ENCODE measurements at places on chromosomes 2 and 18.
A peak's percentile ranks its signal among the peaks of the same experiment; 100 is the strongest.

DNA sequence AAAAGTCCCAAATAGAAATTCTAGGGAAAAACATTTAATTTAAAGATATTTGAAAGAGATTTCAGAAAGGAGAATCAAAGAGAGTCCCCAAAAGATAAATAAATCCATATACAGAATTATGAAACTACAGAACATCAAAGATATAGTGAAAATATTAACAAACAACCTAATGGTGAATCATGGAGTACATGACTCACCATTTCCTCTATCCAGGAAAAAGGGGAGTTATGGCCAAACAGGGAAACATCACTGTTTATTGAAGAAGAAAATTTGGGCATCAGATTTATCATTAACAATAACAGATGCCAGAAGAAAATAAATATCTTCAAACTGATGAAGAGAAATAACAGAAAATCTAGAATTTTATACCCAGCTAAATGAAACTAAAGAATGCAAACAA lies 448.3 kb downstream of the CDH2 start:
- no peak for DNase-seq

GRCh38 chr2:165239230-165239629 lies at the start of gene SCN2A:
Gene SCN2A (plus strand): TSS chr2:165239414. CDS start chr2:165295824, 56,410 bp downstream.
- peak; percentile 67 for DNase-seq

DNA sequence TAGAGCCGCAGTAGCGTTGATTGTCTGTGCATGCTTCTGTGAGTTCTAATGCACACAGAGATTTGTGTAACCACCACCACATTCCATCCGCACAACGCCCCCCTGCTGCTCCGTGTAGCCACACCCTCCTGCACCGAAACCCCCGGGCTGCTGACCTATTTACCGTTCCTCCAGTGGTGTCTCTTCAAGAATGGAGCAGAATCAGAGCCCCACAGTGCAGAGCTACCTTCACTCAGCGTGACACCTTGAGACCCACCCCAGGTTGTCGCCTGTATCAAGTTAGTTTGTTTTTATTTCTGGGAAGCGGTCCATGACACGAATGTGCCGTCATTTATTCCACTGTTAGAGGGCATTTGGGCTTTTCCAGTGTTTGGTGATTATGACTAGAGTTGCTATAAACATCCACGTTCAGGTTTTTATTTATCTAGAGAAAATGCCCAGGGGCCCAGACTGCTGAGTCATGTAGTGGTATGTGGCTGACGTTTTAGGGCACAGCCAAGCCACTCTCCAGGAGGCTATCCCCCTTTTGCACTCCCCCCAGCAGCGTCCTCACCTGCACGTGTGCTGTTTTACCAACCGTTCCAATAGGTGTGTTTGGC lies 266.8 kb downstream of the NDUFA10 start:
- no peak for DNase-seq

- DNase-seq, result no peak
These were observed 221.1 kb downstream of the ANAPC1 start for GRCh38 chr2:111662771-111663470.

DNA sequence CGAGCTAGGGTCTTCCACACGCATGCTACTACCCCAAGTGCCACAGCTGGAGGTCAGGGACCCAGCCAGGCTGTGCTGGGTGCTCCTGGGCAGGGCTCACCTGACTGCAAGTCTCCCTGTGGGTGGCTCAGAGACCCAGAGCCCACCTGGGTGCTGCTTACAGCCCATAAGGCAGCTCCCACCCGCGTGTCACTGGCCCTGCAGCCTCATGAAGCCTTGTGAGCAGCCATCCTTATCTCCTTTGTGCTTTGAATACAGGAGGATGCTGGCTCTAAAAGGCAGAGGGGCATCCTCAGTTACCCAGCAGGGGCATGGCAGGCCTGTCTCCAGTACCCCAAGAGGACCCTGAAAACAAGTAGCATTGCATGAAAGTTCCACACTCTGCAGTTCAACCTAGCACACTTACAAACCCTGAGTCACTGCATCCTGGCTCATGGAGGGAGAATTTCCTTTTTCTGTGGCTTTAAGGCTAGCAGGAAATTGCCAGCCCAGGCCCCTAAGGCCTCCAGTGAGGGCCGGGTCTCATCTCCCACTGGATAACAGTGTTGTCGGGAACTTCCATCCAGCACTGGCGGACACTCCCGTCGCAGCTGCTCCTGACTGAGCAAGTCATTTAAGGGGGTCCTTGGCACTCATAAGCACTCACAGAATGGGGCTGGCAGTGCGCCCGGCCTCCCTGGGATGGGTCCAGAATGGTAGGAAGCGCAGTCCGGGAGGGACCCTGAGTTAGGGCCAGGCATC lies 137.1 kb downstream of the RPIA start:
- DNase-seq, result no peak

GRCh38 chr2:235168174-235168979 lies 216.6 kb downstream of the SH3BP4 start:
- DNase-seq, result no peak

DNA sequence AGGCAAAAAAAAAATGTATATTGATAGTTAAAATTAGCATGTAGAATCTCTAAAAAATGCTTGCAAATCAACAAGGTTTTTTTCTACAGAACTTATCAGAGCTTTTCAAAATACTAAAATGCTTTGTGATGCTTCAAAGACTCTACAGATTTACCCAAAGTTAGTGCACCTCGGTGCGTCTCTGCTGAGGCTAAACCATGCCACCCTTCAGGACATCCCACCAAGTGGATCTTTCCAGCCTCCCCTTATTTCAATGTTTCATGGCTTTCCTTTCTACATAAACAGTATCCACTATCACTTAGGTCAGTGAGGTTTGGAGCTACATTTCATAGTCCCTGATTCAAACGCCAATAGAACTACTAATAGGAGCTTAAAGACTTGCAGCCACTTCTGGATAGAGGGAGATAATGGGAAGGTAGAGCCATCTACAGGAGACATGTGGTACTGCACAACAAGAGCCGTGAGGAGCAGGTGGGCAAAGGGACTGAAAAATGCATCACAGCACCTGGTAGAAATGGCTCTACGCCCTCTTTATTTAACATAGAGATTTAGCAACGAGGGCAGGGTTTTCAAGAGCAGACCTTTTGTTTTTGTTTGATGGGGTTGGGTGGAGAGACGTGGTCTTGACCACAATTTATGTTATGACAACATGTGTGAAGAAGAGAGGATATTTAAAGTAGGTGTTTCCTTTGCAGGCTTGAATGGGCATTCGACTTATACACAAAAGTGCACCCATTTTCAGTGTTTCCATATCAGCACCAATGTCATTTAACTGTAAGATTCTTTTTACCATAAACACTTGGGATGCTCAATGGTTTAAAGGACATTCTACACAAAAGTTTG lies 56.1 kb upstream of the SLC35G4 start:
- DNase-seq, result peak; percentile 74

GRCh38 chr18:63511285-63511684 lies 30.9 kb upstream of the SERPINB12 start:
- DNase-seq, result peak; percentile 97

DNA sequence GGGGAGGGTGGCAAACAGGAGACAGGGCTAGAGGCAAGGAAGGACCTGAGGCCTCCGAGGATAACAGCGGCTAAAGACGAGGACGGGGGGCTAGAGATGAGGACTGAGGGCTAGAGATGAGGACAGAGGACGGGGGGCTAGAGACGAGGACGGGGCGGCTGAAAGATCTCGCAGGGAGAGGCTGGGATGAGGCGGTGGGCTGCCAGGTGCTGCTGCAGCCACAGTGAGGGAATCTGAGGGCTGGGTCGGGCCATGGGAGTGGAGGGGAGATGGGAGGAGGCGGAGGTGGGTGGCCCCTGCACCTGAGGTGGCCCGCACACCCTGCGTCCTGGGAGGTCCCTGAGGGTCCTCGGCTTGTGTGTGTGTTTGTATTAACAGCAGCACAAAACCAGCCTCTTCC lies 350.2 kb upstream of the SALL3 start:
- DNase-seq, result no peak

GRCh38 chr2:71940695-71941094 lies 207.0 kb downstream of the CYP26B1 start:
- DNase-seq, result no peak

- DNase-seq, result no peak
These were observed 81.4 kb downstream of the LYPD1 start for GRCh38 chr2:132588576-132588975.

- DNase-seq, result no peak
These were observed 164.9 kb downstream of the ARL4C start for GRCh38 chr2:234331966-234332365.

DNA sequence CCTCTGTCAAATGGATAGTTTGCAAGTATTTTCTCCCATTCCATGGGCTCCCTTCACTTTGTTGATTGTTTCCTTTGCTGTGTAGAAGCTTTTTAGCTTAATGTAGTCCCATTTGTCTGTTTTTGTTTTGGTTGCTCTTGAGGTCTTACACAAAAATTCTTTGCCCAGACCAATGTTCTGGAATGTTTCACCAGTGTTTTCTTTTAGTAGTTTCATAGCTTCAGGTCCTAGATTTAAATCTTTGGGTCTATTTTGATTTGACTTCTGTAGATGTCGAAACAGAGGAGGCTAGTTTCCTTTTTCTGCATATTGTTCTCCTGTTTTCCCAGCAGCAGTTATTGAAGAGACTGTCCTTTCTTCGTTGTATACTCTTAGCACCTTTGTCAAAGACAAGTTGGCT lies 351.6 kb downstream of the PTPRM start:
- DNase-seq, result no peak

GRCh38 chr2:99297994-99298393 lies 3.0 kb downstream of the LYG1 start:
- DNase-seq, result no peak

DNA sequence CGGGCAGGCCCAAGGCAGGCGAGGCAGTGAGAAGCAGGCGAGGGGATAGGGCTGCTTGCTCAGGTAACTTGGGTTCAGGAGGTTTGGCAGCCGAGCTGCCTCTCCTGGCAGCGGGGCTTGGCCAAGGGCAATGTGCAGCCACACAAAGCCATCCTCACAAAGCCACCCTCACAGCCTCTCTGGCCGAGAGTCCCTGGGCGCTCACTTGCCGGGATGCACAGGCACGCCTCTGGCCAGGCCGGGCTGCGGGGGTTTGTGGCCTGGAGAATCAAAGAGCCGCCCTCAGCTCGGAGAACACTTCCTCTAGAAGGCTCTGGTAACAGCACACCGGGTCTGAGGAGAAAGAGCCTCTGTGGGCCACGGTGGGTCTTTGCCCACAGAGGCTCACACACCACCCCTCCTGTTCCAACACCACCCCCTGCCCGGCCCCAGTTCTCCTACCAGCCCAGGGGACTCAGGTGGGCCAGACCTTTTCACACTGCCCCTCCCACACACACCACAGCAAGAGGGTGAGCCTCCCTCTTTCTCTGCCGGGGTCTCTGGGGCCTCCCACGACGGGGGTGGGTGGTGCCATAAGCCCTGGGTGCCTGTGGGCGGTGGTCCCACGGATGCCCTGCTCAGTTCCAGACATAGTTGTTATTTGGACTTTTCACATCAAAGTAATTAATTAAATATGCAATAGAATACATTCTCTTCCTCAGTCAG lies 186.9 kb downstream of the ZFP36L2 start:
- DNase-seq, result no peak

DNA sequence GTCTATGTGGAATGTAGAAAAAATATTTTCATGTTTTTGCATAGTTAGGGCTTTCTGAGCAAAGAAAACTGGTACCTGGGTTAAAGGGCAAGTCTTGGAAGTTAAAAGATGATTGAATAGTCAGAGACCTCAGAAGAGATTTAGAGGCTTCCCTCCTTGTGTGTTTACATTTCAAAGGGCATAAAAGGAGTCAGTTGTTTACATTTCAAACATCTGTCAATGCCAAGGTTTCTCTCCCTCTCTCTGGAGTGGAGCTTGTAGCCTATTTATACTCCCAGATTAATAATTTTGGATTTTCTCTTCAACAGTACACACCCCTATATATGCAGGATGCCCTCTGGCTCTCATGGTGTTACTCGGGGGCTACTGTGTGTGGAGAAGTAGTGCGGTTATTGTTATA lies 8.6 kb downstream of the M1AP start:
- peak; percentile 22 for DNase-seq

GRCh38 chr18:55318951-55319441 lies 269.0 kb downstream of the TCF4 start:
- DNase-seq, result peak; percentile 21

GRCh38 chr18:48607056-48607984 lies 68.5 kb downstream of the CTIF start:
- DNase-seq, result no peak

GRCh38 chr2:143344780-143345179 lies 215.6 kb downstream of the ARHGAP15 start:
- no peak for DNase-seq

GRCh38 chr2:214987261-214987660 lies 151.2 kb downstream of the ABCA12 start:
- DNase-seq, result no peak

GRCh38 chr18:73848656-73849055 lies 299.0 kb downstream of the FBXO15 start:
- DNase-seq, result no peak

- no peak for DNase-seq
These were observed 87.9 kb upstream of the ATG16L1 start for GRCh38 chr2:233163486-233164103.

GRCh38 chr2:162295009-162295408 lies 23.5 kb downstream of the IFIH1 start:
- DNase-seq, result no peak

GRCh38 chr2:66189553-66189952 lies 245.4 kb upstream of the MEIS1 start:
- DNase-seq, result no peak

- no peak for DNase-seq
These were observed 1.7 kb downstream of the FZD7 start for GRCh38 chr2:202035089-202035940.

DNA sequence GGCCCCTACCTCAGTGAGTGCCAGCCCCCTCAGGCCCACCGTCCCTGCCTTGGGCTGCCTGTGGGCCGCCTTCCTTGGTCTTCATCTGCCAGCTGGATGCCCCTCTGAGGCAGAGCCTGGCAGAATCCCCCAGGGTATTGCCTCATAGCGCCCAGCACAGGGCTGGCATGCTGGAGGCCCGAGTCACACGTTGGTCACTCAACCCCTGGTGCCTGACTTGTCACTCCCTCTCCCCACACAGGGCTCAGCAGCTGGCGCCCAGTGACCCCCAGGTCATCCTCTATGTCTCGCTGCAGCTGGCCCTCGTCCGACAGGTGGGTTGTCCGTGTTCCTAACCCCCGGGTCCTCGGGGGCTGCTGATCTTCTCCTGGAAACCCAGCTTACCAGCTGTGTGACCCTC lies 108.4 kb upstream of the MCFD2 start:
- DNase-seq, result no peak

- no peak for DNase-seq
These were observed 127.5 kb downstream of the TWIST2 start for GRCh38 chr2:238975408-238975807.

DNA sequence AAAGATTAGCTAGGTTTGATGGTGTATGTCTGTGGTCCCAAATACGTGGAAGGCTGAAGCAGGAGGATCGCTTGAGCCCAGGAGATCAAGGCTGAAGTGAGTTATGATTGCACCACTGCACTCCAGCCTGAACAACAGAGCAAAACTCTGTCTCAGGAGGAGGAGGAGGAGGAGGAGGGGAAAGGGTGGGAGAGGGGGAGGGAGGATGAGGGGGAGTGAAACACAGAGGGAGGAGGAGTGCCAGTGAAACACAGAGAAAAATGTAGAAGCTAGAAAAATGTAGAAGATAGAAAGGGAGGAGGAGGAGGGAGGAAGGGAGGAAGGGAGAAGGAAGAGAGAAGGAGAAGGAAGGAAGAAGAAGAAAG lies 387.5 kb downstream of the MTX2 start:
- DNase-seq, result no peak

GRCh38 chr2:130877258-130877657 lies 40.5 kb downstream of the ARHGEF4 start:
- no peak for DNase-seq

GRCh38 chr18:39223283-39223682 lies 1657.7 kb upstream of the CELF4 start:
- DNase-seq, result no peak
